ENCODE measurements at places on chromosomes 1 and 21. TPM values are rescaled to one million over a fixed set of nuclear protein-coding genes. Genes with fewer than 3 reads are reported as not detected.

- H3K4me3 ChIP-seq: no peak overlapping the region
- H3K4me1 ChIP-seq: no peaks in the 10 kb centered on the region
- H3K36me3 ChIP-seq: no peaks in the 10 kb centered on the region
- no peak for DNase-seq
- H3K27ac ChIP-seq: no peak overlapping the region
- H3K27me3 ChIP-seq: 0 out of 2 replicates have a peak, but pooled peaks cover 5% of the 10 kb centered on the region
These were observed 43.7 kb downstream of the UBIAD1 start for GRCh38 chr1:11316701-11317100.

DNA sequence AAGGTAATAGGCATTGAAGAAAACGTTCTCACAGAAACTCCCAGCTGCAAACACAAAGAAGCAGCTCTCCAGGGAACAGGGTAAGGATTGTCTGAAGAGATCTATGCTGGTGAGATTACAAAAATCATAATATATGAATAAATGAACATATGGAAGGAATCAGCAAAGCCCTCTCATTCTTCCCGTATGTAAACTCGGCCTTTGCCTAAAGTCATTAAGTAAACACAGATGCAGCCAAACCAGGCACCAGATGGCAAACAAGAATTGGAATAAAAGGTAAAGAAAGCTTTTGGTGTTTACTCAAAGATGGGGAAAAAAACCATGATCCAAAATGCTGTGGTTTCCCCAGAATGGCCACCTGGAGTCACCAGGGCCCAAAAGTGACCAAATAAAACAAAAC is 76.6 kb upstream of the HOOK1 start:
- H3K4me3 ChIP-seq: no peak overlapping the region
- no peaks in the 10 kb centered on the region for H3K36me3 ChIP-seq
- H3K27me3 ChIP-seq: no peaks in the 10 kb centered on the region
- H3K4me1 ChIP-seq: peaks cover 24% of the 10 kb centered on the region

GRCh38 chr1:116738673-116739370 is 15.4 kb upstream of the CD2 start:
- H3K36me3 ChIP-seq: no peaks in the 10 kb centered on the region
- no peaks in the 10 kb centered on the region for H3K4me1 ChIP-seq
- DNase-seq: no peak
- no peaks in the 10 kb centered on the region for H3K27me3 ChIP-seq

GRCh38 chr1:111142356-111142975 is 2.4 kb downstream of the CEPT1 start:
- H3K4me1 ChIP-seq: peaks cover 4% of the 10 kb centered on the region
- H3K27ac ChIP-seq: no peak overlapping the region
- H3K4me3 ChIP-seq: no peak overlapping the region
- no peaks in the 10 kb centered on the region for H3K27me3 ChIP-seq

- peaks cover 6% of the 10 kb centered on the region for H3K36me3 ChIP-seq
- no peaks in the 10 kb centered on the region for H3K27me3 ChIP-seq
- no peaks in the 10 kb centered on the region for H3K4me1 ChIP-seq
These were observed at the start of gene TM2D1 for GRCh38 chr1:61724813-61725694. TSS of gene TM2D1 (minus strand) at chr1:61725141. CDS start at chr1:61725120, 21 bp downstream.

GRCh38 chr1:47459253-47459788 is 21.5 kb downstream of the FOXD2 start:
- peaks cover 24% of the 10 kb centered on the region for H3K27me3 ChIP-seq
- no peaks in the 10 kb centered on the region for H3K4me1 ChIP-seq
- no peak overlapping the region for H3K4me3 ChIP-seq
- H3K27ac ChIP-seq: no peak overlapping the region

GRCh38 chr1:2508751-2509150 is 17.6 kb downstream of the PANK4 start:
- peaks cover 41% of the 10 kb centered on the region for H3K36me3 ChIP-seq
- no peak for DNase-seq
- H3K4me1 ChIP-seq: peaks cover 21% of the 10 kb centered on the region
- H3K27me3 ChIP-seq: no peaks in the 10 kb centered on the region

HRNR gene
- not detected for total RNA-seq

ACTA1 gene
- 0.15 TPM for total RNA-seq

Data from SJCRH30 (cell line).